ENCODE measurements at places on chromosomes 1 and 21.

DNA sequence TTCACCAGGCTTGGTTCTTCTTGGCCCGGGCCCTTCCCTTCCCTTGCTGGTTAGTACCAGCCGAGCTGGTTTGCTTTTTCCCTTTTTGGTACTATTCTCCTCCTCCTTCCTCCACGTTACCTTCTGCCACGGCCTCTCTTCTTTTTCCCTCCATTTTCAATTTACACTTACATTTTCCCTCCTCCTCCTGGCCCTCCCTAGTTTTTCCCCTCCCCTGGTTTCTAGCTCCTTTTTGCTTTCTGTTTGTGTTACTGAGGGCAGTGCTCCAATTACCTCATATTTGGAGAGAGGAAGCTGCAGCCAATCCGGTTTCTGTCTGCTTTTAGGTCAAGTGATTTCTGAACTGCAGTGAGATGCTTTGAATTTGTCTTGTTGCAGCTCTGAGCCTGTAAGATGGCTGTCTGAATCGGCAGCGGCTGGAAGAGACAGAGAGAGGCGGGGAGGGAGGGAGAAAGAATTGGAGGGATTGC lies 63.7 kb downstream of the MACF1 start:
- no peak for DNase-seq

GRCh38 chr1:5576011-5576672 lies 416.1 kb downstream of the NPHP4 start:
- DNase-seq = peak; percentile 29

- no peak for DNase-seq
Observed at GRCh38 chr1:228211531-228212414, 3.9 kb downstream of the OBSCN start.

DNA sequence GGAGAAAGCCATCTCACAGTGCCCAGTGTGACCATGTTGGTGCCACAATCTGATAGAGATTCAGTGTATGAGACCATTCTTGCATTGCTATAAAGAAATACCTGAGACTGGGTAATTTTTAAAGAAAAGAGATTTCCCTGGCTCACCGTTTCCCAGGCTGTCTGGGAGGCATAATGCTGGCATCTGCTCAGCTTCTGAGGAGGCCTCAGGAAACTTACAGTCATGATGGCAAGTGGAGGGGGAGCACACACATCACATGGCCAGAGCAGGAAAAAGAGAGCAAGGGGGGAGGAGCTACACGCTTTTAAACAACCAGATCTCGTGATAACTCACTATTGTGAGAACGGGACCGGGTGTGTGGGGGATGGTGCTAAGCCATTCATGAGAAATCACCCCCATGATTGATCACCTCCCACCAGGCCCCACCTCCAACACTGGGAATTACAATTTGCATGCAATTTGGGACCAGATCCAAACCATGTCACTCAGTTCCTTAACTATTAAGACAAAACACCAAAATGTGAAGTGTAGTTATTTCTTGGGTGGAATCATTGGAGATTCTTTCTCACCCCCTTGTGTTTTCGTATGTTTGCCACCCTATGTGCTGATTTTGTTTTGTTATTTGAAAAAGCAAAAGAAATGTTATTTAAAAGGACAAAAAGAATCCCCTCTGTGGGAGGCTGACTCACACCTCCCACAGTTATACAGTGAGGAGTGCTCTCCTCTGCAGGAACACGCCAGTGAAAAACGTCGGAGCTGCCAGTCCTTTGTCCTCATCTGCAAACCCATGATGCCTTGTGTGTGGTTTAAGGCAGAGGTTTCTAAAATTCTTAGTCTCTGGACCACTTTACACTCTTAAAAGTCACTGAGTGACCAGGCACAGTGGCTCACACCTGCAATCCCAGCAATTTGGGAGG lies 46.9 kb upstream of the IFNLR1 start:
- no peak for DNase-seq

DNA sequence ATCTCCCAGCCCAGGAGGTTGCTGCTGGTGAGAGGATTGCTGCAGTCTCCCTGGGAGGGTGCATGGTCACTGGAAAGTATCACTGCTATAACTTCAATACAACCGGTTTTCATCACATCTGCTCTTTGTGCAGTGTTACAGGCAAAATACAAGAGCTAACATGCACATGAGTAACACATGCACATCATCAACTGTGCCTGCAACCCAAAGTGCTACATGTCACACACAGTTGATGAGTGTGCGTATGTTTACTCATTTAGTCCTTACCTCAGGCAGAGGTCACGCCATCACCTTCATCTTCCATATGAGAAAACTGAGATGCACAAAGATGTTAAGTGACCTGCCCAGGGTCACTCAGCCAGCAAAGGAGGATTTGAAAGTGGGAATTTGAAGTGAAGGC lies 277.7 kb downstream of the FAM72C start:
- no peak for DNase-seq
